ENCODE measurements at places on chromosomes 1 and 21. TPM values are rescaled to one million over a fixed set of nuclear protein-coding genes. Genes with fewer than 3 reads are reported as not detected.

Gene INAVA
- total RNA-seq: not detected

Gene CD164L2
- not detected for total RNA-seq

Gene LINGO4
- total RNA-seq: not detected

Gene SNX27
- 26.7 TPM for total RNA-seq

All from fibroblast of villous mesenchyme (primary cell).